ENCODE measurements at places on chromosomes 3 and 15.

DNA sequence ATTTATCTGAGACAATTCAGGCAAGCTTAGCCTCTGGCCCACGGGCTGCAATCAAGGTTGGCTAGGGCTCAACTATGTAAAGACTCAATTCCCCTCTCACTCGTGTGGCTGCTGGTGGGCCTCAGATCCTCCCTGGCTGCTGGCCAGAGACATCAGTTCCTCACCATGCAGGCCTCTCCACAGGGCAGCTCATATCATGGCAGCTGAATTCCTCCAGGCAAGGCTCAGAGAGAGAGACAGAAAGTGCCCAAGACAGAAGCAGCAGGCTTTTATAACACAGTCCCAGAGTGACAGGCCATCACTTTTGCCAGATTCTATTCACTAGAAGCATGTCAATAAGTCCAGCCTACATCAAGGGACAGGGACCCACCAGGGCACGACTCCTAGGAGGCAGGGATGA lies 63.2 kb downstream of the XXYLT1 start:
- peak; percentile 77 for DNase-seq

DNA sequence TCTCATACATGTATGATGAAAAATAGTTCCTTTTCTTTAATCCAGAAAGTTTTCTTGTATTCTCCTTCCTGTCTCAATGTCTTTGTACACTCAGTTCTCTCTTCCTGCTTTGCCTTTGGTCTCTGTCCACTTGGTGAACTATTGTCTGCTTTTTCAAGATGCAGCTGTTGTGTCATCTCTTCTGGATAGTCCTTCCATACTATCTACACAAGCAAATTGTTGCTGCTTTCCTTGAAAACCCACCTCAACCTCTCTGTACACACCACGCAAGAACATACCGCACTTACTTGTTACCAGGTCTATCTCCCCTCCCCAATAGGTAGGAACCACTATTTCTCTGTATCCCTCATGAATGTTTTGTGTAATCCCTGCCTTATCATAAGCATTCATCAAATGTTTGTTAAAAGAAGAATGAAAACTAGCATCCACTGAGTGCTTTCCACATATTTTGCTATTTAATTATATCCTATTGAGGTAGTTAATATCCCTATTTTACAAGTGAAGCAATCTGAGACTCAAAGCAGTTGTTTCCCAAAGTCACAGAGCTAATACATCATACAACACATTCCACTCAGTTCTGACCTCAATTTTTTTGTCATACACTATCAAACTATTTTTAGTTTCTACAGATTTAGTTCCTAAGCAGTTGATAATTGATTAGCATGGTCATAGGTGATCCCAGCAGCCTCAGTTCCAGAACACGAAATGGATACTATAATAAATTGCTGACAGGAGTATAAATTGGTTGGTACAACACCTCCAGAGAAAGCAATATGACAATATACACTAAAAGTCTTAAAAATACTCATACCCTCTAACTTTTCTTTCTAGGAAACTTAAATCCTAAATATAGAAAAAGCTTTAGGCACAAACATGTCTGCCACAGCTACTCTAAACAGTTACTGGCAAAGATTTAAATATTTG lies 19.6 kb downstream of the HACL1 start:
- DNase-seq, result no peak

GRCh38 chr3:50623840-50624474 lies 7.0 kb downstream of the MAPKAPK3 start:
- no peak for DNase-seq

- peak; percentile 26 for DNase-seq
Observed at GRCh38 chr3:30399394-30400181, 206.8 kb upstream of the TGFBR2 start.

GRCh38 chr3:78818161-78818985 lies 949.4 kb downstream of the ROBO1 start:
- DNase-seq, result no peak

GRCh38 chr15:36265422-36265821 lies 314.0 kb upstream of the CDIN1 start:
- peak; percentile 11 for DNase-seq

All from fibroblast of skin of back (primary cell).